Right cardiac atrium (tissue), 5 donors: ENCODE measurements at places on chromosomes 1 and 21. TPM values are rescaled to one million over a fixed set of nuclear protein-coding genes. Genes with fewer than 3 reads are reported as not detected.
A peak's percentile ranks its signal among the peaks of the same experiment; 100 is the strongest.

DNA sequence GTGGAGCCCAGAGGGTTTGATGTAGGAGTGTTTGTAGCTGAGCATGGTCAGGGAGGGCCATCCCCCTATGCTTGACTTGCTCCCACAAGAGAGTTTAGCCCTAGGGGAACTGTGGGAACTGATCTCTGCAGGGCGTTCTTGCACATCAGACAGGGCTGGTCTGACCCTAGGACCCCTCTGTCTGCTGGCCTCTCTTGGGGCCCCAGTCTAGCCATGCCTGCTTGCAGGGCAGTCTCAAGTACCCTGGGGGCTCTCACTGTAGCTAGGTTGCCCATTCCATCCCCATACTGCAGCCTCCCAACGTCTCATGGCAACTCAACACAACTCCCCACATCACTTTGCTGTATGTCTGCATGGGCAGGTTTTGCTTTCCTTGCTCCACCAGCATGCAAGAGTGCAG lies 1250.7 kb upstream of the B3GALT2 start:
- DNase-seq = no peak

MED8 gene
- total RNA-seq = 19.0 TPM

DNA sequence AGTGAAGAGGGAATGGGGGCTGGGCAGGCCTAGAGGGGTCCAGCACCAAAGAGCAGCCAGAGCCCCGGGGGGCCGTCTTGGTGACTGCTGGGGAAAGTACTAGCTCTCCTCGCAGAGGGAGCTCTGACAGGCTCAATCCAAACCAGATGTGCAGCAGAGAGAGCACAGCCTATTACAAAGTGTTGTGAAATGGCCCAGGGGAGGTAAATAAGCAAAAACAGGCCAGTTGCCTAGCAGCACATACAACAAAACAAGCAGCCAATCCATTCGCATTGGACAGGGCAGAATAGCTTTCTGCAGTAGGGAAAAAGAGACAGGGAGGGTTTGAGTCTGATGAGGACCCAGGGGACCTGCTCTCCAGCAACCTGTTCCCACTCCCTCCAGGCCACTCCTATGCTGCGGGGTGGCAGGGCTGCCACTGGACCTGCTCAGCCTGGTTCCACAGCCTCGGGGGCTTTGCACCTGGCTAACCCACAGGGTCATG lies 239.6 kb upstream of the FGGY start:
- peak; percentile 92 for DNase-seq

DNA sequence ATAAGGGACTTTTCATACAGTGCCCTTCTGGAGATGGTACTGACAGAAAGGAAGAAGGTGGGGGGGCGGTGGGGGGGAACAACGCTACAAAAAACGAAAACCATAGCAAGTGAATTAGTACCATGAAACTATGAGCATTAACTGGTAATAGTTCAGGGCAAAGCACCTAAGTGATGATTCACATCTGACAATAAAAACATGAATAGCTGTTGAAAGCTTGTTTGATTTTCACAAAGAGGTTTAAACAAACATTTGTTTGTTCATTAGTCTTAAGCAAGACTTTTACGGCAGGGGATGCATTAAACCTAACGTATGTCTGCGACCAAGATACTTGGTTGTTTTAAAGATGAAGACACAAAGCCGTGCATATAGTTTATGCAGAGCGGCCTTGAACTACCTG lies 177.5 kb downstream of the LMO4 start:
- DNase-seq = no peak

DNA sequence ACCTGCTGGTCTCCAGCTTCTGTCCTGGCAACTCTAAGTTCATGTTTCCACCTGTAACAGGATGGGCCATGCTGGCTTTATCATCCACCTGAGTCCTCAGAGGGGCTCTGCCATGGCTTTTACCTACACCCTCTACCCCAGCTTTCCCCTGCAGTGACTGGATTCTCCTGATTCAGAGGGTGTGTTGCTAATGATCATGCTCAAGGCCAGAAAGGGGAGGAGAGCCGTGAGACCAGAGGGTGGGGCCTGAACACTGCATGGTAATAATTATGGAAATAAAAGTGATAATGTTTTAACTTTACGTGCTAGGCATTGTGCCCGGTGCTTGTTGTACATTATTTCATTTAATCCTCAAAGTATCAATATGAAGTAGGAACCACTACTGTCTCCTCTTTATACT lies 53.3 kb downstream of the CNIH3 start:
- DNase-seq = no peak

KCNE2 gene
- 0.33 TPM for total RNA-seq

GRCh38 chr1:200729863-200730262 lies 8.8 kb upstream of the CAMSAP2 start:
- no peak for DNase-seq

GRCh38 chr1:51293898-51294515 lies 36.4 kb downstream of the TTC39A start:
- DNase-seq = no peak

MPL gene
- 0.86 TPM for total RNA-seq

LDLRAD1 gene
- not detected for total RNA-seq

- no peak for DNase-seq
Measured at GRCh38 chr1:165153182-165153581, 203.3 kb downstream of the LMX1A start.

- peak; percentile 60 for DNase-seq
Measured at GRCh38 chr1:184753608-184754475, 816 bp downstream of the EDEM3 start.

RGS8 gene
- not detected for total RNA-seq

GRCh38 chr21:45381865-45382696 lies 22.9 kb upstream of the COL18A1 start:
- peak; percentile 42 for DNase-seq

- peak; percentile 36 for DNase-seq
Measured at GRCh38 chr21:43262427-43262826, 93.6 kb downstream of the CRYAA start.

- no peak for DNase-seq
Measured at GRCh38 chr1:199646761-199647160, 380.7 kb upstream of the NR5A2 start.

- no peak for DNase-seq
Measured at GRCh38 chr1:107018445-107018844, 38.0 kb upstream of the PRMT6 start.

DNA sequence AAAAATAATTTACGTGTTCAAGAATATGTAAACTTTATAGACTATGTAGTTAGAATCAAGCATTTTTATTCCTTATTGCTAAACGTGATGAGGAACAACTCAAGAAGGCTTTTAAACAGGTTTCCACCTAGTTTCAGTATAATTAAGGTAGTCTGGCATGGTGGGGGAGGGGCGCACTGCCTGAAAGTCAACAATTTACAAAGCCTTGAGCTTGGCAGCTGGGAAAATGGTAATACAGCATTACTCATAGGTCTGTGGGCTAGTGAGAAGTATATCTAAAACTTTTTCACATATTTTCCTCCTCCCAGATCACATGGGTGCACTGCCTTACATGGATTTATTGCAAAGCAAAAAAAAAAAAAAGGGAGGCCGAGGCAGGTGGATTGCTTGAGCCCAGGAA lies 75.2 kb downstream of the EVI5 start:
- DNase-seq = no peak
